ENCODE measurements at places on chromosomes 1 and 21. TPM values are rescaled to one million over a fixed set of nuclear protein-coding genes. Genes with fewer than 3 reads are reported as not detected.

The TCP10L gene
- total RNA-seq: 0.57 TPM

The BRWD1 gene
- total RNA-seq: 26.2 TPM

The ELAPOR1 gene
- total RNA-seq: 0.28 TPM

The TM2D1 gene
- total RNA-seq: 43.2 TPM

The AJAP1 gene
- not detected for total RNA-seq

The CACNA1E gene
- not detected for total RNA-seq

The PLA2G2A gene
- not detected for total RNA-seq

The DISP3 gene
- total RNA-seq: 1.1 TPM

The EXOC8 gene
- 14.0 TPM for total RNA-seq

The PRELP gene
- not detected for total RNA-seq

The SELENBP1 gene
- total RNA-seq: 5.9 TPM

Measured in Panc1 (cell line).